ENCODE measurements at places on chromosomes 5 and 9.

DNA sequence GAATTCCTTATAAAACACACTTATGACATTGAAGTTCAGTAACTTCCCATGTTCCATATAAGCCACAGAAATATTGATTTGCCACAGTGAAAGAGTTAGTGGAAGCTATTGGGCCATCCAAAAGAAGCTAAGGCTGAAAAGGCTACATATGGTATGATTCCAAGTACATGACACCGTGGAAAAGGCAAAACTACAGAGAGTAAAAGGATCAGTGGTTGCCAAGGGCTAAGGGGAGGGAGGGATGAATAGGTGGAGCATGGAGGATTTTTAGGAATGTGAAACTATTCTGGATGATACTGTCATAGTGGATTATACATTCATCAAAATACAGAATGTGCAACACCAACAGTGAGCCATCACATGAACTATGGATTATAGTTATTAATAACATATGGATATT lies 109.7 kb downstream of the F2RL2 start:
- no peak for DNase-seq

- no peak for DNase-seq
Observed at GRCh38 chr5:151497391-151498002, 50.1 kb downstream of the SLC36A1 start.

DNA sequence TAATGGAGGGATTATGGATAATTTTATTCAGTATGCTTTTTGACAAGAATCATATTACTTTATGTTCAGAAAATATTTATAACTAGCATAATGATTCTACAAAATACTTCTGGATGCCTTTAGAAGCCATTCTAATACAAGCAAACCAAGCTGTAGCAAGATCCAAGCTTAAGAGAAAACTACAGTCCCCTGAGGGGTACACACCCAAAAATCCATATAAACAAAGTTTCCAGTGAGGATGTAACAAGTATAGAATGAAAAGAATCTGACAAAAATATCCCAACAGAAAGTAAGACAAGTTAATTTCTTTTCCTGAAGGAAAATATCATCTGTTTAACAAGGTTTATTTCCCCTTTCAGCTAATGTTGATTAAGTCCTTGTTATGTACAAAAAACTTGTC lies 53.9 kb downstream of the MLLT3 start:
- no peak for DNase-seq

- no peak for DNase-seq
Observed at GRCh38 chr5:139293202-139293506, 386 bp upstream of the MATR3 start.

- no peak for DNase-seq
Observed at GRCh38 chr5:56273376-56273955, 40.3 kb upstream of the ANKRD55 start.

GRCh38 chr5:41968153-41968723 lies 43.2 kb downstream of the FBXO4 start:
- no peak for DNase-seq

DNA sequence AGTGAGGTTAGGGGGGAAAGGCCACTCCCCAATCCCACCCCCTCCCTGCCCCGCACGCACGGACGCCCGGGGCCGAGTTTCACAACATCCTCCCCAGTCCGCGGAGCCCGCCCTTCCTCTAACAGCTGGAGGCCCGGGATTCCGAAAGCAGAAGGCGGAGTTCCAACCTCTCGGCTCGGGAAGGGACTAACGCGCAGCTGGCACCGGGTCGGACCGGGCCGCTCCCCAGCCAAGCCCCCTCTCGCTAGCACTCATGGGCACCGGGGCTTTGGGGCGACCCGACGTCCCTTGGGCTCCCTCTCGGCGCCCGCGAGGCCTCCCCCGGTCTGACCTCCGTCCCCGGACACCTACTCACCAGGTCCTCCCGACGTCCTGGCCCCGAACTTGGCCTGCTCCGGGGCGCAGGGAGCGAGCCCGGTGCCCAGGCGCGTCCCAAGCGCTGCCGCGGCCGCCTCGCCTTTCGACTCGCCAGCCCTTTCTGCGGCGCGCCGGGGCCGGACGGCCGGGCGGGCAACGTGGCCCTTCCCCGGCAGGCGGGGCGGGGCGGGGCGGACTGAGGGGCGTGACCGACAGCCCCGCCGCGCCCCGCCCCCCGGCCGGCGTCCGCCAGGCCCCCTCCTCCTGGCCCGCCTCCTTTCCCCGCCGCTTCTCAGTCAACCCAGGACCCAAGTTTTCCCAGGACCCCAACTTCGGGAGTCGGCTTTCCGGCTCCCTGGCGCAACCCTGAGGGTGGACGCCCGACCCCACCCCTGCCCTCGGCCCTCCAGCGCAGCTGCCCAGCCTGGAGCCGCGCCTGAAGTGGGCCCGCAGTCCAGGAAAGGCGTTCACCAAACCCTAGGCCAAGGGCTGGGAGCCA lies at the start of gene MGAT1:
TSS of gene MGAT1 (minus strand) at position 482 of the 856 bp plus-strand sequence. CDS start 9,835 bp downstream, outside the sequence.
- peak; percentile 79 for DNase-seq

DNA sequence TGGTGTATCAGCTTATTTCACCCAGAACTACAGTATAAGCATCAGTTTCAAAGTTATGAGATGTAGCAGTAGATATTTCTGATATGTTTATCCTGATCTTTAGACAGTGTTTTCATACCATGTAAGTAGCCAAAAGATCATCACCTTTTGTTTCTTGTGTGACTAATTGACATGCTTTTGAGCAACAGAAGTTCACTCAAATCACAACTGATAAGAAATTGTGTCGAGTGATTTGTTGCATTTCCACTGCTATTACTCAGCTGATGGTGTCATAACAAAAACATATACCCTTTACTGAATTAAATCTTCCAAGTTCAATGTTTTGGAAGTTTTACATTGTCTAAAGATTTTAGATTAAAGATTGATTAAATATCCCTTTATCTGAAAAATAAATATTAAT lies 324.5 kb downstream of the TUSC1 start:
- no peak for DNase-seq

DNA sequence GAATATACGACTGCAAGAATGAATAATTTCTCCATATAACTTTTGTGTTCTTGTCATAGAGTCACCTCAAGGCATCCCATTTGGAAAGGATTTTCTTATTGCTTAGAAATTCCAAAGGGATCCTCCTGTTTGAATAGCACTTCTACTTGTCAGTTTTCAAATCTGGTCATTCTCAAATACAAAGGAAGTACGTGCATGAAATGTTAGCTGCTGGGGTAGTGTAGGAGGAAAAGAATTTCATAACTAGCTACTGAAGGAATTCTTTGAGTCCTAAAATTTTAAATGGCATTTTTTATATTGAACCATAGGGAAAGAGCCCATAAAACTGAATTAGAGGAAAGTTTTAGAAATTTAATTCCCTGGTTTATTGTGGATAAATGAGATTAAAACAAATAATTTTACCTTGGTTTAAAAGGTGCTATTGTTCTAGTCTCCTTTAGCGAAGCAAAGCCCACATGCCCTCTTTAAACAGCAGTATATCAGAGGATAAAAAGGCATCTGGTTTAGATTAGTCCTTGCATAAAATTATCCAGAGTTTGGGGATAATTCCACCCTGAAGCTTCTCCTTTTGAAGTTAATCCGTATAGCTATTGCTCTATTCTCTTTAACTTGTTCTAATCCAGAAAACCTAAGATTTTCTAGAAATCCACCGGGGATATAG lies 2.0 kb upstream of the MPDZ start:
- DNase-seq = no peak

DNA sequence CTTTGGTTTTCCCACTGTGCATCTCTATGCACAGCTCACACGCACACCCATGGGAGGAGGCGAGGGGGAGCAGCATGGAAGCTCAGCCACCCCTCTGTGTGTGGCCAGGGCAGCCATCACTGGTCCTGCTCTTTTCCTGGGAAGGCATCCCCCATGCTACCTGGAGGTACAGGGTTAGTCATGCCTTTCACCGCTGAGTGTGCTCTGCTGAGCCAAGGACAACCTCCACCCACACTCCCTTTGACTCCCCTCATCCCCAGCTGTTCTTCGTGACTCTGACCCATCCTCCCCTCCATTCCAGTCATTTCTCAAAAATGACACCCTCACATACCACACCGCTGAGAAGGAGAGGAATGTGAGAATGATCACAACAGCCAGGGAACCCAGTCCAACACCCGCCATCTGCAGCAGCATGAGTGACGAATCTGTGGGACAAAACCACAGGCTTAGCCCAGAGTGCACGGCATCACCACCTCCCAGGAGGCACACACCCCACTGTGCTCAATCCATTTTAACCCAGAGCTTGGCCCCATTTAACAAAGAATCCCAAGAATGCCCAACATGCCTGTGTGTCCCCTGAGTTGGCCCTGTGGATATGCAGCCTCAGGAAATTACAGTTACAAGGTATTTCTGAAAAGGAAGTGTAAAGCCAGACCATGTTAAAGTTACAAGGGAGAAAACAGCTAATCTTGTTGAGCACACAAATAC lies 133.4 kb downstream of the SUSD1 start:
- no peak for DNase-seq

DNA sequence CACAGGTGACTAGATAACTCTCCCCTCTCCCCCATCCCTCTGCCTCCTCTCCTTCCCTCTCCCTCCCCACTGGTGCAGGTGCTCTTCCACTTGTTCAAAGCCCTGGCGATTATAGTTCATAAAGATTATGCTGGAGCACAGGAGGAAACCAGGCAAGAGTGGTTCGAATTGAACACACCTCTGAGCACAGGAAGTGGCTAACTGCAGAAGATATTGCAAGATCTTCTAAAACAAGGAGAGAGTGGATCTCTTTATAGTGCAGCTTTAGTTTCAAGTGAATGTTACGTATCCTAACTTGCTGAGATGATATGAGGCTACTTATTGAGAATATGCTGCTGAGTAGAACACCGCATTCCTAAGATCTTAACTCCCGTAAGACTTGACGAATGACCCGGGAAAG lies 178.4 kb downstream of the GOLPH3 start:
- no peak for DNase-seq

DNA sequence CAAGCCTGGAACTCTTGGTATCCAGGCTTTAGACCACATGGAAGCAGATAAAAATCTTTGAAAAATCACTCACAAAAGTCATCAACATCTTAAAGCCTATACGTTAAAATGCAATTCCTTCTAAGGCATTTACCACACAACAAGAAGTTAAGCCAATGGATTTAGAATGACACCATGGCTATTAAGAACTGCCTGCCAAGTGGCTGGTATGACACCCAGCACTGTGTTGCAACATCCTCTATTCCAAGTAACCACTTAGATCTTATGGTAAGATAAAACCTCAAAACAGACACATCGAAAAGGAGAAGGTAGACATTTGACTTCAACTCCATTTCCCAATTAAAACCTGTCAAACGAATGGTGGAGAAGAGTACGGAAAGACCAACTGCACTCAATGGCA lies 344.2 kb upstream of the SLC30A5 start:
- no peak for DNase-seq

DNA sequence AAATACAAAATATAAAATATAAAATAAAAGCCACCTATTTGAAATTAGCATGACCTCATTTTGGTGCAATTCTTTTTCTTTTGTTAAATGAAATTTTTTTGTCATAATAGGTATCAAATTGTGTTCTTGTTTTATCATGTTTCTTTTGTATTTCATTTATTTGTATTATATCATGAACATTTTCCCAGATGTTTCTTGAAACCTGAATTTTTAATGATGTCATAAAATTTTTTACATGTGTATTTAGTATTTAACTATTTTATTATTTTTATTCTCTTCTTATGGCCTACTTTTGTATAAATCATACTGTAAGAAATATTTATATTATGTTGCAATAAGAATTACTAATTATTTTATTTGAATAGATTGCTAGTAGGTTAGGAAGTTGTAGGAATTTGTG lies 361.7 kb downstream of the TMEM161B start:
- no peak for DNase-seq

- DNase-seq = no peak
Observed at GRCh38 chr9:91564081-91564670, 140.5 kb upstream of the NFIL3 start.

- DNase-seq = no peak
Observed at GRCh38 chr5:75964008-75964407, 119.2 kb upstream of the SV2C start.

- DNase-seq = no peak
Observed at GRCh38 chr5:144191998-144192397, 21.3 kb downstream of the KCTD16 start.

DNA sequence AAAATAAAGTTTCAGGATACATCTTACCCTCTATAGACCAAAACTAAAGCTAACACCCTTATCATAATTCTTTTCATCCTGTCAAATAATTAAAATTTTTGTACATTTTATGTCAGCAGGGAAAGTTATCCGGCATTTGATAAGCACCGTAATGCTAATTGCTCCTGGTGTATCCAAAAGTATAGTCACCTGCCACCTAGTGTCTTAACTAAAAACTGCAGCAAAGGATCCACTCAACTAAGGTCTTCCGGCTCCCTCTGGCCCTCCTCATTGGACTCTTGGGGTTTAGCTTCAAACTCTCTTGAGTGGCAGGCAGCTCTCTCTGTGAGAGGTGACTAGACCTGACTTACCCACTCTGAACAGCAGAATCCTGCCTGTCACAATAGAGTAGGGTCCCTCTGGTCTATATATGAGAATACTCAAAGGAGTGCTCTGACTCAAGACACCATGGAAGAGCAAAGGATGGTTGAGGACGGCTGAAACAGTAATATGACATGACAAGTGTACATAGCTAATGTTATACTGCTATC lies 60.4 kb upstream of the CAST start:
- peak; percentile 33 for DNase-seq

- no peak for DNase-seq
Observed at GRCh38 chr9:96047741-96048103, 172.2 kb downstream of the ERCC6L2 start.

- no peak for DNase-seq
Observed at GRCh38 chr5:133062276-133062675, 10.5 kb downstream of the HSPA4 start.

- DNase-seq = no peak
Observed at GRCh38 chr9:93730648-93731047, 154.3 kb downstream of the PHF2 start.

DNA sequence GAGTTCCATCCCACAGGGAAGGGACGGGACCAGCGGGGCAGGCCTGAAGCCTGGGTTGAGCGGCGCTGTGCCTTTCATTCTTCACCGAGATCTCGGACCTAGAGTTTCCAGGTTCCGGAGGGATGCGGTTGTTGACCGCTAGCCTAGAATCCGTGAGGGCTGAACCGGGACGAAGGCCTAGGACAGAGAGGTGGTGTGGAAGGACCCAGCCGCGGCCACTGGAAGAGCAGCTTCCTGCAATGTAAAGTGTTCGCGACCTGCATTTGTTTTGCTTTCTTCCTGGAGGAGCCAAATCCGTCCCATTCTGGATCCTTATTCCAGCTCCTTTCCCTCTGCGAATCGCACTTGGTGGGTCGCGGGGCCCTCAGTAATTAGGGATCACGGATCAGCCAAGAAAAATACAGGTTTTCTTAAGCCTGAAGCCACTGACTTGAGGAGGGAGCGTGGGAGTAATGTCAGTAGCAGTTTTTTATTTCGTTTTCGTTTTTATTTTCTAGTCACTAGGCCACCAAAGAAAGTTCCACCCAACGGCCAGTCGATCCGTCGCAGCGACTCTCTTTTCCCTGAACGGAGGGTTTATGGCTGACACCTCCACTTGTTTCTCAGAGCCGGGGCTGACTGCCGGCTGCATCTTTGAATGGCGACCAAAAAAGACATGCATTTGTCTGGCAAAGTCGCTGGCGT lies 48.6 kb downstream of the ANXA2R start:
- DNase-seq = no peak

- no peak for DNase-seq
Observed at GRCh38 chr5:2039180-2039531, 156.4 kb upstream of the IRX4 start.

- no peak for DNase-seq
Observed at GRCh38 chr5:122871661-122872060, 26.2 kb downstream of the SNX24 start.

- DNase-seq = no peak
Observed at GRCh38 chr5:55305345-55305744, 2.1 kb downstream of the DHX29 start.

Data from activated naive CD4-positive, alpha-beta T cell treated with anti-CD3 and anti-CD28 coated beads, Interleukin-2, amount 50 U/mL, for 16 hours (primary cell).